Activated T-helper 1 cell treated with anti-CD3 and anti-CD28 coated beads, Interleukin-2, amount 50 U/mL, for 16 hours (primary cell): ENCODE measurements at places on chromosomes 2 and 18.
A peak's percentile ranks its signal among the peaks of the same experiment; 100 is the strongest.

DNA sequence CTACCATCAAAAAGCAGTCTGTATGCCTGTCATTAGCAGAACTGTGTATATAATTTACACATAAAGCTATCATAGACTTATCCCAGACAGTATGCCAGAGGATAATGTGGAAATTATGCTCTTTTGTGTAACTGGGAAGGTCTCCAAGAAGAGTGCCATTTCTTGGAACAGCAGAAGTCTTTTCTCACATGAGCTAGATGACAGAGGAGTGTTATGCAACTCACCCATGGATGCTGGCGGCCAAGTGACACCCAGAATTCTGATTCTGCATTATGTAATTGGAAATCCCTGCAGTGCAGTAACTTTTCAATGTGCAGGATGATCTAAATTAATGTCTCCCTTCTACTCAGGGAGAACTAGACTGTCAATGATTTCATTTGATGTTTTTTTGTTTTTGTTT is 160.0 kb downstream of the UBE2E3 start:
- no peak for DNase-seq

DNA sequence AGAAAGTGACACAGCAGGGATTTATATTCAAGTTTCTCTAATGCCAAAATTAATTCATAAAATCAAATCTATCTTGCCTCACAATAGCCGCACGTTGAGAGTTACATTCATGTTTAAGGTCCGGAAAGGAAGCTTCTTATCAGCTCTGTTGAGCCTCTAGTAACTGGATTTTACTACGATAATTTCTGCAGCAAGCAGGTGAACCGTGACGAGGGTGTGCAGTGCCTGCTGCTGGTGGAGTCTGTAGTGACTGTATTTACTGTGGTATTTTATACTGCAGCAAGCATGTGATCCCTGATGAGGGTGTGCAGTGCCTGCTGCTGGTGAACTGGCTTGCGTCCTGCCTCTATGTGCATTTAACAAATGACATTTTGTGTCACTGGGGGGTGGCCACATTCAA is 120.0 kb downstream of the SNTG2 start:
- no peak for DNase-seq

GRCh38 chr18:13514558-13514957 is 211.8 kb downstream of the FAM210A start:
- DNase-seq = no peak

GRCh38 chr2:18849841-18850578 is 260.6 kb upstream of the NT5C1B start:
- DNase-seq = no peak

DNA sequence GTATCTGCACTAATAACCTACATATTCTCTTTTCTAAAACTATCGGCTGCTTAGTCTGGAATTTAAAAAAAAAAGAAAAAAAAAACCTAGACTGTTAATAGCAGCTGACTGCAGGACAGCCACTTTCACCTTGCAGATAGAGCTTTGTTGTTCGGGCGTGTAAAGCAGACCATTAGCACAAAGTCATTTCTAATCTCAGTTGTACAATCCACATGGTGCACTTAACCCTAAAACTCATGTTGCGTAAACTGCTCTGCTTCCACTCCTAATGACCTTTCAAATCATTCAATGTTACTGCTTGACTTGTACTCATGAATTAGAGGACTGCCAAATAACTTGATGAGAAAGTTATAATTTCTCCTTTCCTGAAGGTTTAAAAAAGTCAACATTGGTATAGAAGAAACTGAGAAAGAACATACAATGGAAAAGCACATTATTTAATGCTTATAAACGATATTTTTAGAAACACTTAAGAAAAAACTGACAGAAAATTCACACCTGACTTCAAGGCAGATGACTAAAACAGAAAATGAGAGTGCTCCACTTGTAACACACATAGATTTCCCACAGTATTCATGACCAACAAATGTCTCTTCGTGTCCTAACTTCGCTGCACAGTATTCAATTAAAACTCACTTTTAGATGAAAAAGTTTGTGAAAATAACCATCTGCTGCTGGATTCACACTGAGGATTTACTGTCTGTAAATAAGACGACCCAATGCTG is 2.6 kb downstream of the CDH2 start:
- DNase-seq = no peak

DNA sequence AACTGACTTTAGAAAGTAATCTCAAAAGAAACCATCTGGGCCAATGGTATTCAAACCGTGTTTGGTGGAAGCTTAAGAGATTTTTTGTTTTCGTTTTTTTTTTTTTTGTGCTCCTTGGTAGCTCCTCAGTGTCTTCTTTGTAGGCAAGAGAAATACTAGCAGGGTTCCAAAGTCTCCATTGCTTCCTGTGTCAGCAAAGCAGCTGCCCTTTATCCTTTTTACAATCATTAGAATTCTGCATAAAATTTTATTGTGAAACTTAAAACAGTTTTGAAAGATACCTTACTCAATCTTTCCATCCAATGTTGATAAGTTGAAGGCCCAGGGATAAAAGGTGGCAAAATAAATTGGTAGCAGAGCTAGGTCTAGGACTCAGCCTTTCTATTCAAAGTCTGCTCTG is 479 bp downstream of the IL1F10 start:
- DNase-seq = no peak

DNA sequence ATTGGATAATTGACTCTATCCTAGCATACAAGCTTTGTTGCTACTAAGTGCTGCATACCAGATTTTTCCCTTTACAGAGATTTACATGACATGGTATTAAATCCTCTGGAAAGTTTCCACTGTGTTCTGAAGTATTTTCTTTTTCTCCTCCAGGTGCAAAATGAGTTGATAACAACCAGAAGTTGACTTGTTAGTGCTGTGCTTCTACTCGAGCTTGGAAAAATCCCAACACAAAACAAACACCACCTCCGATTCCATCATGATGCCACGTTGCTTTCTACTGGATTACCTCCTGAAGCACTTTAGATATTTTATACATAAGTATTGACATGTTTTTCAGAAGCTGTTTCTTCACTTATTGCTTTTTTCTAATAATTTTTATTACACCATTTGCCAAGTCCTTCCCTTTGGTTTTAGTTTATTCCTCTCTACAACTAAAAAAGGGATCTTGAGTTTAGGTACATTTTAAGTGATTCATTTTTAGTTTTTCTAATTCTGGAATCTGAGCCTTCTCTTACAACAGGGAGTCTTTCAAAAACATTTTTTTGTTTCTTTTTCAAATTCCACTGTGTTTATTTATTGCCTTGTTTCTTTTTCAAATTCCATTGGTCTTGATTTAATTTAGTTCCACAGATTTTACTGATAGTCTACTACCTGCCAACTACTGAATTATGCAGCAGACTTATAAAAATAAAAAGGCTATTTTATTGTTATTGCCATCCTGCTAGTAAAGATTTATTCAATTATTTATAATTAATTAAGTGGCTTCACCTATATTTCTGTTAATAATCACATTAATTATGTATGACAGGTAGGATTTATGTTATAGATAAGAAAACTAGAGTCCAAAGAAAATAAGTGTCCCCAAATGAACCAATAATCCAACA is 143.4 kb downstream of the PPP1R1C start:
- DNase-seq = no peak

GRCh38 chr18:8313043-8313442 is 296.2 kb upstream of the RAB12 start:
- no peak for DNase-seq

GRCh38 chr2:151049746-151050145 is 211.9 kb downstream of the RBM43 start:
- no peak for DNase-seq

DNA sequence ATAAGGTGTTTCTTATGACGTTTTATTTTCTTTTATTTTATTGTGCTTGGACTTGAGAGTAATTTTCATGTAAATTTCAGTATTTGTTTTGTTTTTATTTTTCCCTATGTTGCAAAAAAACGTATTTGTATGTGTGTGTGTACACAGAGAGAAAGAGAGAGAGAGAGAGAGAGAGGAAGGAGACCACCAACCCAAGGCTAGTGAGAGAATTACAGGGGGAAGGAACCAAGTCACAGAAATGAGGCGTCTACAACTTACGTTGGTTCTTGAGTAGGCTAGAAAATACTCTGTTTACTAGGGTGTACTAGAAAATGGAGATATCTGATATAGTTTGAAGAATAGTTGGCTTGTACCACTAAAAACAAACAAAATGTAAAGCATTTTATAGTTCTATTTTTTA is 7.7 kb upstream of the DSC1 start:
- no peak for DNase-seq

DNA sequence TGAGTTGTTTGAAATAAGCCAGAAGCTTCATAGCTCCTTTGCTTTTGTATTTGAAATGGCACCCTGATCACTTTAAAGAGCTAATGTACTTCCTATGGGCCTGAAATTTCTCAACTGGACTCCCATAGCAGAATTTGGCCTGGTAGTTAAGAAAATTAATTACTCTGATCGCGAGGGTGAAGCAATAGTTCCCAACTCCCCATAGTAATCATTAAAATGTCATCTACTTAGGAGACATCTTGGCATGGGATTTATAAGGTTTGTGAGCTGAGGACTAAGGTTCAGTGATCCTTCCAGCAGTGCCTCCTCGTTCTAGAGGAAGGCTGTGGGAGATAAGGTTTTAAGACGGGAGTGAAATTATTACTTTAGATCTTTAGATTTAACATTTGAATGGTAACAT is 581.0 kb downstream of the ARHGAP15 start:
- DNase-seq = no peak

GRCh38 chr2:95023222-95023597 is 2.3 kb upstream of the MAL start:
- peak; percentile 32 for DNase-seq

DNA sequence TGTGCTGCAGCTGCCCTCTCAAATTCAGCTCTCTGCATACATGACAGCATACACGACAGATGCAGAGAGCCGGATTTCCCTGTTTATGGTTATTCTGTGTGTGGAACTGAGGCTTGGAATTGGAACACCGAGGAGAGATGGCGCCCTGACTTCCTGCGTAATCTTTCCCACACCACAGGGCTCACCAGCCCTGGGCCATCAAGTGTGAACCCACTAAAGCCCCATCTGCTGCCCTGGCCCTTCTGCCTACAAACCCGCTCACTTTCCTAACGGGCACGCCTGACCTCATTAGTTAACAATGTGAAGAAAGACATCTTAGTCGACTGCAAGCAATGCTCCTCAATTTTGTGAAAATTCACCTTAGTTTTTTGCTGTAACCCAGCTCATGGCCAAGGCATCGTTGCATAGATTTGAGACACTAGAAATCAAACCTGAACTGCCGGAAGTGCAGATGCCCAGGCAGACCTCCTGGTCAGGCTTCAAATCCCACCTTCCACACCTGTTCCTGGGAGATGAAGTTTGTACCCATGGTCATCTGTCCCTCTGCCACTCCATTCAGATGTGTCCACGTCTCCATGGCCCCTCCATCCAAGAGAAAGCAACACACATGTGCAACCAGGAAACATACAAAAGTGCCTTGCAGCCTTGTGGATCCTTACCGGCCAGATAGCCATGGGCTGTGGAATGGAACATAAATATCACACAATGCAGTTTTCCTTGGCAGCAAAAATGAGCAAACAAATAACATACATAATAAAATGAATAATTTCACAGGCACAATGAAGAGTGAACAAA is 5.0 kb upstream of the CIDEA start:
- no peak for DNase-seq

DNA sequence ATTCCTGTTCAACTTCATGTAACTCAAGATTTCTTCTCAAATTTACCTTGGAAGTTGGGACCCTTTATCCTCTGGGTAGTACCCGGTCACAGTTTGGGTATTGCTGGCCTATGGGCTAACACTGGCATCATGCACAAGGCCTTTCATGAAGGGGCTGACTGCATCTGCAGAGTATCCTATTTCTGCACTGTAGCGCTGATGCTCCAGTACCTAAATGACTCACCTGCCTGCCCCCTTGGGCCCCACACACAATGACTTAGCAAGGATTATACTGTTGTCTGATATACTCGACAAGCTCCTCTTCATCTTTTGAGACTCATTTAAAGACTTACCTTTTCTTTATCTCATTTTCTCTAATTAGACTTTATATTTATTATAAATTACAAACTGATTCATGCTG is 39.9 kb downstream of the DNAH6 start:
- no peak for DNase-seq

DNA sequence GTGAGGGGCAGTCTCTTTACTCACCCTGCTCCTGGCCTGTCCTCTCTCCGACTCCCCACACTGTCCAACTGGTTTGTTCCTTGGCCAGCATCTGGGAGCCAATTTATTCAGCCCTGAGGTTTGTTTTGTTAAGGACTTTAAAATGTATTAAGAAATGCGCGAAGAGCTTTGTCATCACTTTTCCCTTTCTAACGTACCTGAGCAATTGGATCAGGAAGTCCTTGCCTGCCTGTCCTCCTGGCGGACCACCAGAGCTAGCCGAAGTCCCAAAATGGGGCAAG is 164.7 kb upstream of the MSH6 start:
- DNase-seq = no peak

DNA sequence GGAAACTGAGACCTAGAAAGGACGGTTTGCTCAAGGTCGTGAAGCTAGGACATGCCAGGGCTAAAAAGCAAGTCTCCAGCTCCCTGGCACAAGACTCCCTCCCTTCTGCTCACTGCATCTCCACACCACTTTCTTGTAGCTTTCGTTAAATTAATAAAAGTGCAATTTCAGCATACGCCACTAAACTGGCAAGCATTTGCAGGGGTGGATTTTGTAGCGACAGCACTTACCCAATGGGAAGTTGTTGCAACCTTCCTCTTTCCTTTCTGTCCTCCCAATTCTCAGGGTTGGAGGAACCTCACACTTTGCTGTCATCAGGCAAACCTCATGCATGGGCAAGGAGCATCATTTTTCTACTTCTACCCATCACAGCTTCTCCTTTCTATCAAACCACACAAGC is 7.4 kb upstream of the RHOB start:
- DNase-seq = no peak

- no peak for DNase-seq
Observed at GRCh38 chr18:7954238-7954637, 387.1 kb downstream of the PTPRM start.

- DNase-seq = no peak
Observed at GRCh38 chr2:168894101-168894500, 3.9 kb upstream of the SPC25 start.

DNA sequence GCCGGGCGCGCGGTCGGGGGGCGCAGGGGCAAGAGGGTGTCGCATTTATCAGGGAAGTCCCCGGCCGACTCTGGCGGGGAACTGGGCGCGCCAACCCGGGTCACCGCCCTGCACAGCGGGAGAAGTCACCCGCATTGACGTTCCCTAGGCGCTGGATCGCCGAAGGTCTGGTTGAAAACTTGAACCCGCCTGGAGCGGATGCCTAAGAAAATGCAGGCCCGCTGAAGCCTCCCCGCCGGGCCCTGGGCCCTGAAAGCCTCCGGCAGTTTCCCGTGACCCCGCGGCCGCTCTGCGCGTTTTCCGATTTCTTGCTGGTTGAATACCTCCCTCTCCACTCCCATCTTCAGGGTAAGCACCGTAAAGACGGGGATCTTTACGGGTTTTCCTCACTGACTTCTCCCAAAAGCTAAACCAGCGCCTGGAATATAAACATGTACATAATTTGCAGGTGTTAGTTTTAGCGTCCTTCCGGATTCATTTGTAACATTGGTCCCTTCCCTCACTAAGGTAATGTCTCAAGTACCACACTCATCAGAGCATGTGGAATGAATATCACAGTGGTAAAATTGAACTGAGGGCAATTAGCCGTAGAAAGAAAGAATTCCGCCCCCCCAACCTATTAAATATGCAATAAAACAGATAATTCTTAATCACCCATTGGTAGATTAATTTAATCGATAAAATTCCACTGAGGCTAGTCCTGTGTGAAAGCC is 675 bp upstream of the SPIRE1 start:
- DNase-seq = peak; percentile 7
